Aorta (tissue), 5 donors: ENCODE measurements at places on chromosomes 1 and 21.

GRCh38 chr1:41513383-41513735 is 28.9 kb upstream of the EDN2 start:
- DNase-seq: no peak
- H3K4me1 ChIP-seq: no peaks in the 10 kb centered on the region
- H3K4me3 ChIP-seq: no peak overlapping the region

- no peak for DNase-seq
- H3K27me3 ChIP-seq: no peaks in the 10 kb centered on the region
- no peak overlapping the region for H3K4me3 ChIP-seq
- no peaks in the 10 kb centered on the region for H3K4me1 ChIP-seq
- H3K36me3 ChIP-seq: peaks cover 3% of the 10 kb centered on the region
- H3K27ac ChIP-seq: no peak overlapping the region
Measured at GRCh38 chr1:111976842-111977241, 12.6 kb downstream of the KCND3 start.

- DNase-seq: no peak
- no peak overlapping the region for H3K27ac ChIP-seq
- H3K4me3 ChIP-seq: no peak overlapping the region
Measured at GRCh38 chr1:147597010-147597409, 55.7 kb downstream of the BCL9 start.

DNA sequence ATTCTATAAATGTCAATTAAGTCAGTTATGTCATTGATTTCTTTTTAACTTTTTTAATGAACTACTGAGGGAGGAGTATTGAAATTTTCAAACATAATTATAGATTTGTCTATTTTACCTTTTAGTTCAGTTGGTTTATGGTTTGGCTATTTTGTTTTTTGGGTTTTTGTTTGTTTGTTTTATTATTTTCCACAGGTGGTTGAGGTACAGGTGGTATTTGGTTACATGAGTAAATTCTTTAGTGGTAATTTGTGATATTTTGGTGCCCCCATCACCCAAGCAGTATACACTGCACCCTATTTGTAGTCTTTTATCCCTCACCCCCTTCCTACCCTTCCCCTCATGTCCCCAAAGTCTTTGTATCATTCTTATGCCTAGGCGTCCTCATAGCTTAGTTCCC is 9.5 kb downstream of the TDRD5 start:
- no peak overlapping the region for H3K4me3 ChIP-seq
- DNase-seq: no peak
- H3K4me1 ChIP-seq: no peaks in the 10 kb centered on the region
- H3K36me3 ChIP-seq: no peaks in the 10 kb centered on the region
- no peaks in the 10 kb centered on the region for H3K27me3 ChIP-seq
- H3K27ac ChIP-seq: no peak overlapping the region

- H3K36me3 ChIP-seq: no peaks in the 10 kb centered on the region
- no peak overlapping the region for H3K27ac ChIP-seq
- no peak for DNase-seq
- H3K4me1 ChIP-seq: no peaks in the 10 kb centered on the region
- H3K27me3 ChIP-seq: no peaks in the 10 kb centered on the region
Measured at GRCh38 chr1:67404212-67404620, 26.0 kb downstream of the SERBP1 start.
